Spleen (tissue), 13 donors: ENCODE measurements at places on chromosomes 1 and 21. TPM values are rescaled to one million over a fixed set of nuclear protein-coding genes. Genes with fewer than 3 reads are reported as not detected.

The PACC1 gene
- total RNA-seq: 8.1 TPM

The SLC6A17 gene
- not detected for total RNA-seq

The IL19 gene
- not detected for total RNA-seq

The MXRA8 gene
- total RNA-seq: 71.7 TPM

The F5 gene
- 34.5 TPM for total RNA-seq

The KANK4 gene
- 0.35 TPM for total RNA-seq

GRCh38 chr21:33359446-33359845 lies 34.7 kb downstream of the IFNAR1 start:
- H3K4me3 ChIP-seq: no peak overlapping the region
- no peak for DNase-seq
- no peaks in the 10 kb centered on the region for H3K27me3 ChIP-seq
- no peak overlapping the region for H3K27ac ChIP-seq

DNA sequence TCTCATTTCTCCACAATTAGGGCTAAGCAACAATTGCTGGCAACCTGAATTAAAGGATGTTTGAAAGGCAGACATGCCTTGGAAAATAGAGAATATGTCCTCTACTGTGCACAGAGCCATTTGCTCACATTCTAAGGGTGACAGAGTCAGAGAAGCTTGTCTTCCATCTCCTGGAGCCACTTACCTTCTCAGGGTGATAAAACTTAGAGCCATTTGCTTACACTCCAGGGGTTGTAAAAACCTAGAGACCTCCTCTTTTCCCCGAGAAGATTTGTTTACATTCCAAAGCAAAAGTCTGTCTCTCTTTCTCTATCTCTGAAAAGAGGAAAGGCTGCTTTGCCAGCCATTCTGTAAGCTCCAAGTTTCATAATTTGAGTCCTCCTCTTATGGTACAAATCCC lies 61.3 kb downstream of the LBR start:
- DNase-seq: no peak
- no peak overlapping the region for H3K4me3 ChIP-seq
- no peak overlapping the region for H3K27ac ChIP-seq
- H3K27me3 ChIP-seq: no peaks in the 10 kb centered on the region
- H3K4me1 ChIP-seq: no peaks in the 10 kb centered on the region

- no peaks in the 10 kb centered on the region for H3K36me3 ChIP-seq
- peaks cover 64% of the 10 kb centered on the region for H3K4me1 ChIP-seq
- peak overlapping the region; percentile 64 for H3K27ac ChIP-seq
- no peak for DNase-seq
- no peak overlapping the region for H3K4me3 ChIP-seq
Observed at GRCh38 chr1:117653732-117654492, 48.1 kb downstream of the TENT5C start.

DNA sequence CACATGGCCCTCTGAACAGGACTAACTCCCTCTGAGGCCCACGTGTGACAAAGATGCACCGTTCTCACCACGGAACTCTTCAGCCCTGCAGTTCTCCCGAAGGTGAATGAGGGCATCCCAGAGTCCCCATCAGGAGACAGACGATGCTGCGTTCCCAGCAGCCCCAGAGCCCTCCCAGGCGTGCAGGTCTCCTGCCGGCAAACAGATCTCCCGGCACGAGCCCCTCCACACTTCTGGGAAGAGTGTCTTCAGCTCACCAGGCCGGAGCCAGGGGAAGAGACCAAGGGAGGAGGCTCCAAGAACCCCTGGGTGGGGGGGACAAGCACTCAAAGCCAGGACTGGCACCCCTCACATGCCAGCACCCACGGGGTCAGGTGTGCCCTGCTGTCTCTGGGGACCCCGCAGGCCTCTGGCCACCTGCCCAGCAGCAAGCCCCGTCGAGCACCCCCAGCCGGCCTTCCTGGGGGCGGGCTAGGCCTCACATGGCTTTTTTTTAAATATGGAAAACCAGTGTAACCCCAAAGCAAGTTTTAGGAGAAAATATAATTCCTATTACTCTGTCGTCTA lies 45.1 kb upstream of the TRAPPC10 start:
- no peak overlapping the region for H3K27ac ChIP-seq
- DNase-seq: no peak
- H3K4me1 ChIP-seq: no peaks in the 10 kb centered on the region
- H3K36me3 ChIP-seq: no peaks in the 10 kb centered on the region

GRCh38 chr1:12405325-12406210 lies 175.7 kb downstream of the VPS13D start:
- no peak for DNase-seq
- H3K36me3 ChIP-seq: peaks cover 84% of the 10 kb centered on the region
- no peak overlapping the region for H3K4me3 ChIP-seq
- H3K27ac ChIP-seq: peak overlapping the region; percentile 21
- peaks cover 3% of the 10 kb centered on the region for H3K4me1 ChIP-seq

DNA sequence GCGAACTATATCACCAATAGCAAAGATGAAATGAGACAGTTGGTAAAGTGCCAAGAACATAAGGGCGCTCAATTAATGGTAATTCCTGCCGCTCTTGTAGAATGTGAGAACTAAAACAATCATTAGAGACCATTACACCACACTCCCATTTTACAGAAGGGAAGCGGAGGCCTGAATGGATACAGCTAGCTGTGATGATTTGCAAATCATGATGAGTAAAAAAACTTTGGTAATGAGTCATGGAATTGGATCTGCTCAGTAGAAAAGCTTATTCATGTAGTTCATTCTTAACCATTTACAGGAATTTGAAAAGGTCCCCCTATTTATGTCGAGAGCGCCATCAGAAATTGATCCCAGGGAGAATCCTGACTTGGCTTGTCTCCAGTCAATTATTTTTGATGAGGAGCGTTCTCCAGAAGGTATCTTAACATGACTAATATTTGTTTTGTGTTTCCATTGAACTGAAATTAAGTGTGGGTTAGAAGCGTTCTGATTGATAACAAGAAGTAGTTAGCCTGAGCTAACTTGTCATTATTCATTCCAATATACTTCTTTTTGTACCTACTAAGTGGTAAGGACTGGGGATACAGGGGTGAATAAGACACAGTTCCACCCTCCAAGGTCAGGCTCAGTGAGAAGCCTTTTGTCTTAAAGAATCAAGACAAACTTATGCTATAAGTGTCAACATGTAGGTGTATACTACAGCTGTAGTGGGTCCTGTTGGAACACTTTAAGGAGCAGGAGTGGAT lies 812 bp downstream of the TTC4 start:
- H3K36me3 ChIP-seq: peaks cover 40% of the 10 kb centered on the region
- H3K4me1 ChIP-seq: peaks cover 12% of the 10 kb centered on the region
- H3K27ac ChIP-seq: no peak overlapping the region
- H3K4me3 ChIP-seq: peak overlapping the region; percentile 85

GRCh38 chr1:203456577-203456976 lies 19.0 kb upstream of the PRELP start:
- no peaks in the 10 kb centered on the region for H3K36me3 ChIP-seq
- H3K27me3 ChIP-seq: no peaks in the 10 kb centered on the region
- no peak overlapping the region for H3K27ac ChIP-seq
- no peak for DNase-seq
- peaks cover 23% of the 10 kb centered on the region for H3K4me1 ChIP-seq

DNA sequence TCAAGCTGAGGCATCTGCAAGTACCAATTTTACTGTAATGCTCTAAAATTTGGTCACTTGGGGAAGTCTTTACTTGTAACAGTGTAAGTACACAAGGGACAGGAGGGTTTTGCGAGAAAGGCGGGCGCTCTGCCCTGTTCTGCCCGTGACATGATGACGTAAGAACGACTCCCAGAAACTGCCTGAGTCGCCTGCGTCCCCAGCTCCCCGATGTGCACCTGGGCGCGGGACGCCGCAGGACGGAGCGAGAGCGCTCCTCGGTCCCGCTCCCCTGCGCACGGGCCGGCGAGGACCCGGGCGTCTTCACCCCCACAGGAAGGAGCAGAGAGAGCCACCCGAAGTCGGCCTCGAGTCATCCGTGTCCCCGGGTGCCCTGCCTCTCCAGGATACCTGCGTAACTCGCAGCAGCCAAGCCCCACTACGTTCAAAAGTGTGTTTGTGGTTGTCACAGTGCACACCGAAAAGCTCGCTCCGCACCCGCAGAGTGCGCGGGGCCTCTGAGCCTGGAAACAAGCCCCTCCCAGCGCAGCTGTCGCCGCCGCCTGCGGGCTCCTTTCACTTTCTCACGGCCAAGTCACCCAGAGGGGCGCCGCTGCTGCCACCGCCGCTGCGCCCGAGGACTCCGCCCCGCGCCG lies 3.3 kb upstream of the ZBTB18 start:
- no peaks in the 10 kb centered on the region for H3K27me3 ChIP-seq
- peak overlapping the region; percentile 63 for H3K4me3 ChIP-seq
- H3K36me3 ChIP-seq: no peaks in the 10 kb centered on the region
- no peak for DNase-seq
- H3K4me1 ChIP-seq: peaks cover 38% of the 10 kb centered on the region

- H3K27me3 ChIP-seq: no peaks in the 10 kb centered on the region
- H3K27ac ChIP-seq: no peak overlapping the region
- H3K36me3 ChIP-seq: no peaks in the 10 kb centered on the region
Observed at GRCh38 chr1:32128964-32129363, 21.1 kb downstream of the KPNA6 start.

DNA sequence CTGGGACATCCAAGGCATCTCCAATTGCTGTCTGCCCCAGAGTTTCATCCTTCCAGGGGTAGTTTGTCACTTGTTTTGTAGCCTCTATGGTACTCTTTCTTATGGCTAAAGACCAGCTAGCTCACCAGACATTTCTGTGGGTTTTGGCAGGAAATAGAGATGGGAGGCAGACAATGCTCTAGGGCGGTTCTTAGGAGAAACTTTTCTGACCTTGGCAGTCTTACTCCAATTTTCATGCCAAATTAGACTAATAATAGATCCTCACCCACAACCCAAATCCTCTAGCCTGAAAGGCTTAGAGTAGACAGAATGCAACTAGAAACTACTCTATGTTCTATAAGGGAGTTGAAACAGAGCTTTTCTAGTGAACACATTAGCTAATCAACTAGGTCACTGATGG lies 69.8 kb downstream of the LRIG2 start:
- H3K4me3 ChIP-seq: no peak overlapping the region
- H3K4me1 ChIP-seq: peaks cover 4% of the 10 kb centered on the region
- no peak for DNase-seq
- H3K27me3 ChIP-seq: no peaks in the 10 kb centered on the region
- no peaks in the 10 kb centered on the region for H3K36me3 ChIP-seq

DNA sequence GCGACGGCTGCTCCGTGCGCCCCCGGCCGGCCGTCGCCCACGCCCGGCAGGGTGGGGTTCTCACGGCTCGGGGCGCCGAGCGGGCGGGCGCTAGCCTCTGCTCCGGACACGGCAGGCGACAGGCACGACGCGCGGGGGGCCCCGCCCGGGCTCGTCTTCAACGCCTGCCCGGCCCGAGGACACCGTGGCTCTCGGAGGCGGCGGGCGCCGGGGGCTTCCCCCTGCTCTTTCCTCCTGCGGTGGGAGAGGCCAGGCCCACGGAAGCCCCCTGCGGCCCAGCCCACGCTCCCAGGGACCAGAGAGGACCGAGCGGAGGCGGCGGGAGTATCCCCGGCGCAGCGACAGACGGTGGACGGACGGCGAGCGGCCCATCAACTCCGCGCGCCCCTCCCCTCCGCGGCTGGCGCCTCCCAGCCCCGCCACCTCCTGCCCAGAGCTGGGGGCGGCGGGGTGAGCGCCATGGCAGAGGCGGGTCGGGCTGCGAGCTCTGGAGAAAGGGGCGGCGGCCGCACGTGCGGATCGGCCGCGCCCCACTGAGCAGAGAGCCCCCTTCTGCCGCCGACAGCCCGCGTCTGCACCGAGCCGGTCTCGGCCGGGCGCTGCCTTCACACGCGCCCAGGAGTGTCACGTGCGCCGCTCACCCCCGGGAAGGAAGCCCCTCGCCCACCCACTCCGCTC lies at the start of the genes SHE and TDRD10:
Gene SHE, minus strand, starts transcription at position 347 of the 678 bp plus-strand sequence. CDS start 386 bp downstream, outside the sequence.
Gene TDRD10, plus strand, starts transcription at position 154 of the 678 bp plus-strand sequence. CDS start 4,685 bp downstream, outside the sequence.
- no peaks in the 10 kb centered on the region for H3K36me3 ChIP-seq
- H3K27me3 ChIP-seq: peaks cover 24% of the 10 kb centered on the region
- peak within 1 kb of the TSS; percentile 67 for H3K27ac ChIP-seq
- peaks cover 31% of the 10 kb centered on the region for H3K4me1 ChIP-seq
- peak; percentile 81 for DNase-seq
